ENCODE measurements at places on chromosomes 1 and 21. TPM values are rescaled to one million over a fixed set of nuclear protein-coding genes. Genes with fewer than 3 reads are reported as not detected.

Gene FCRL6
- total RNA-seq: not detected

Gene HAPLN2
- not detected for total RNA-seq

Gene HES3
- total RNA-seq: not detected

Gene MFSD2A
- total RNA-seq: 3.7 TPM

Gene CELF3
- total RNA-seq: not detected

Gene LMOD1
- not detected for total RNA-seq

Gene SLC16A4
- total RNA-seq: not detected

Gene ATP1A2
- not detected for total RNA-seq

Gene THEMIS2
- total RNA-seq: 57.1 TPM

Gene ELAVL4
- not detected for total RNA-seq

Gene GJA9
- total RNA-seq: not detected

Gene NAXE
- total RNA-seq: 29.2 TPM

Gene ATP1A4
- not detected for total RNA-seq

Gene TRIM58
- 2.9 TPM for total RNA-seq

Gene FNDC7
- total RNA-seq: 0.20 TPM

Gene LEFTY2
- not detected for total RNA-seq

Gene MATN1
- 1.9 TPM for total RNA-seq

Gene CFHR4
- total RNA-seq: not detected

Gene TMEM125
- not detected for total RNA-seq

Data from CD4-positive, CD25-positive, alpha-beta regulatory T cell (primary cell).